CD4-positive, alpha-beta memory T cell (primary cell): ENCODE measurements at places on chromosomes 6 and 20.

- DNase-seq: no peak
These were observed 426.7 kb upstream of the ID4 start for GRCh38 chr6:19410481-19410880.

GRCh38 chr6:33297956-33298772 is 578 bp downstream of the RGL2 start:
- peak; percentile 72 for DNase-seq

- DNase-seq: no peak
These were observed 43.4 kb downstream of the SLC22A3 start for GRCh38 chr6:160391419-160392116.

DNA sequence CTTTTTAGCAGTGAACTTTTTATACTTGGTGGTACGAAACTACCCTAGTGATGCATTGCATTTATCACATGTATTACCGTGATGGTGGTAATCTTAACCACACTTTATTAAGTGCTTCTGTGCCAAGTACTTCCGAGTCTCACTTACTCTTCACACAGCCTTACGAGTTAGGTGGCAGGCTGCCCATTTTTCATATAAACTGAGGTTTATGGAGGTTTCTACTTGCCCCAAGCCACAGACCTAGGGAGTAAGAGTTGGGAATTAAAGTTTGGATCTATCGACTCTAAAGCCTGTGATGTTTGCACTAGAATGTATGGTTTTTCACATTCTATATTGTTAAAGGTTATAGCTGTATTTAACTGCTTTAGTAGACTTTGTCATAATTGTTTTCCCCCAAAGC is 5.5 kb upstream of the PABPC1L start:
- DNase-seq: no peak

DNA sequence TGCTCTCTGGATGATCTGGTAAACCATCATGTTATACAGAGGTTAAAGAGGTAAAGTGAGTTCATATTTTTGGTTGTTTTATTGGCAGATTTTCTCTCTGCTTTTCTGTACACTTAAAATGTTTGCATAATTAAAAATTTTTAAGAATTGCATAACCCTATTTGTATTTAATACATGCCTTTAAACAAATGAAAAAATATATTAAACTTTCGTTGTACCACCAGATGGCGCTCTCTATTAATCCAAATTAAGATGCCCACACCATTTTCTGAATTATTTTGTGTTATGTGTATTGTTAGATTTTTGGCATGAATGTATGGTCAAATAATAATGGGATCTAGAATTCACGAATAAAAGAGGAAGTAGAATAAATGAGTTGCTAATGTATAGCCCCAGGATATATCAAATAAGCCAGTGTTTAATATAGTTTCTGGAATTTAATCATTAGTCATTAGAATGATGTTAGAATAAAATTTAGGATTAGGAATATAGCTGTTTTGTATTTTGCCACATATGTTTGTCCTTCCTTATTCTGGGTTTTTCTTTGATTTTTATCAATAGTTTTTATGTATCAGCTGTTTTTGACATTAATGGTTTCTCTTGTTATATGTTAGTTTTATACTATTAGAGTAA is 38.9 kb downstream of the SMAP1 start:
- no peak for DNase-seq

- DNase-seq: no peak
These were observed 49.3 kb upstream of the INSM1 start for GRCh38 chr20:20318365-20319161.

- no peak for DNase-seq
These were observed 462.1 kb upstream of the SOX4 start for GRCh38 chr6:21131406-21131805.

DNA sequence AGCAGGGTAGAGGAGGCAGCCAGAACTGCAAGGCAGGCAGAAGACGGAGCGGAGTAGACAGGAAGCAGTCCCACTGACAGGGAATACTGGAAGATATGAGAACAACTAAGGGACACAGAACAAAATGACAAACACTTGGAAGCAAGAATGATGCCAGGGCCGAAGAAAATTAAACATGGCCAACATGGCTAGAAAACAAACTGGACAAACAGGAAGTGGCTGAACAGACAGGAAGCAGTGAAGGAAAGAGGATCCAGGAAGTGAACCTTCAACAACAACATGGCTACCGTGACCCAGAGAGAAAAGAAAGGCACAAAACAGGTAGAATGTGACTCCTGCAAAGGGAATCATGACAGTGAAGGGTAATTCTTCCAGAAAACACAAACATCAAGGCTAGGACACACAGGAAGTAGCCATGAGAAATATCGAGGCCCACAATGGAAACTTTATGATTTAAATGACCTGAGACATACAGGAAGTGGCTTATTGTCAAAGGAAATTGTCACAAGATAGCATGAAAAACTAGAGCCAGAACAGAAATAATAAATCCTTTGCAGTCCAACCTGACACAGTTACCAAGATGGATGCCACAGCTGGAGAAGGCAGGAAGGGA is 9.1 kb downstream of the COL11A2 start:
- no peak for DNase-seq

DNA sequence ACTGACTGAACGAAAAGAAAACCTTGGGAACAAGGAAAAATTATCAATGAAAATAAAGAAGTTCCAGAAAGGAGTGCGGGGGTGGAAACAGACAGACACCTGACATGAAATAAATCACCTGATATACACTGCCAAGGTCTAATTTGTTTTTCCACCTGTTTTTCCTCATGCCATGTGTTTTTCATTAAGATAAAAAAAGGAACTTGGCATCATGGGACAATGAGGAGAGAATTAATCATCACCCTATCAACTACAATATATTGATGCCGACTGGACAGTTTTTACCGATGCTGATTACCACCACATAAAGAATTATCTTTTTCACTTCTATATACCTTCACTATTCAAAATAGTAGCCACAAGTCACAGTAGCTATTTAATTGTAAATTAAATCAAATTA is 233.2 kb downstream of the ARHGAP18 start:
- DNase-seq: no peak

- no peak for DNase-seq
These were observed 3.0 kb downstream of the CFB start for GRCh38 chr6:31948753-31949413.

GRCh38 chr6:134634966-134635365 is 314.9 kb downstream of the ALDH8A1 start:
- DNase-seq: no peak

- no peak for DNase-seq
These were observed 28.9 kb downstream of the CNKSR3 start for GRCh38 chr6:154481521-154482013.

DNA sequence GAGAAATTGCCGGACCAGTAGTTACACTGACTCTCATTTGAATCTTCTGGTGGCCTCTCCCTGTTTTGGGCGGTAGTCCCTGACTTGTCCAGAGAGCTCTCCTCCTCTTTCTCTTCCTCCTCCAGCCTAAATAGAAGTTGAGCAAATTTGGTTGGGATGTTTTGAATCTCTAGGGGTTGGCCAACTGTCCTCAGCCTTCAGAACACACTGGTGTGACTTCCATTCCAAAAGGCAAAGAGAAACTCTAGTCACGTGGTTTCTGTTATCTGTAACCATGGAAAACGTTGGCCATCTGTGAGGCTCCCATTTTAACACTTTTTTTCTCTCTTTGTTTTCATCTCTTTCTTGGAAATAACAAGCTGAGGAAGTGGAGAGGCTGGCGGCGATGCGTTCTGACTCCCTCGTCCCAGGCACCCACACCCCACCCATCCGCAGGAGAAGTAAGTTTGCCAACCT is 275.3 kb downstream of the TBC1D7 start:
- DNase-seq: no peak

DNA sequence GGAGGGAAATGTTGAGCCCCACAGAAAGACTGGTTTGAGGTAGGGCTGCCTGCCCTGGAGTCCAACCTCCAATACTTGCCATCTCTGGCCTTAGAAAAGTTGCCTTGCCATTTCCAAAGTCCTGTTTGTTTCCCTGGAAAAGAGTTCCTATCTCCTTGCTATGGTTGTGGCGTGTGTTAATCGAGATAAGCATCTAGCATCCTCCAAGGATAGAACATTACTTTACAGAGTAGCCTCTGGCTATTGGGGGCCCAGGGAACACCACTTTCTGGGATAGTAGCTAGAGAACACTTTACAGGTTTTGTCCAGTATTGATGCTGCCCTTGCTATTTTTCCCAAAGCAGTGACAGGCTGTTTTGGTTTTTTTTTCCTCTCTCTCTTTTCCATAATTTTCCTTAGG is 57.4 kb upstream of the SASH1 start:
- DNase-seq: no peak

GRCh38 chr20:47544852-47545251 is 43.2 kb downstream of the NCOA3 start:
- no peak for DNase-seq

DNA sequence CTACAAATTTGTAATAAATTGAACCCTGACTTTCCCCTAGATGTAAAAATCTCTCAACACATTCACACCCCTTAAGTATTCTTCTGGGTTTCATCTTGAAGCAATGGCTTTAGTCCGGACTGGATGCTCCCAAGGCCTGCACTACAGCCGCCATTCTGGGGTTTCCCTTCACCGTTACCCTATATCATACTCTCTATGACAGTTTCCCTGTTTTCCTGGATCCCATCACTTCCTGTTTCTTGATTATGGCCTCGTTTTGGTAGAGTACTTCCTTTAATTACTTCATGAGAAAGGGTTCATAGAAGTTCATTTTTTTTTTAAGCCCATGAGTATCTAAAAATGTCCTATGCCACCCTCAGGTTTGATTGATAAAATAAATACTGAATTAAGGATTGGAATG is 11.7 kb downstream of the FIG4 start:
- no peak for DNase-seq

DNA sequence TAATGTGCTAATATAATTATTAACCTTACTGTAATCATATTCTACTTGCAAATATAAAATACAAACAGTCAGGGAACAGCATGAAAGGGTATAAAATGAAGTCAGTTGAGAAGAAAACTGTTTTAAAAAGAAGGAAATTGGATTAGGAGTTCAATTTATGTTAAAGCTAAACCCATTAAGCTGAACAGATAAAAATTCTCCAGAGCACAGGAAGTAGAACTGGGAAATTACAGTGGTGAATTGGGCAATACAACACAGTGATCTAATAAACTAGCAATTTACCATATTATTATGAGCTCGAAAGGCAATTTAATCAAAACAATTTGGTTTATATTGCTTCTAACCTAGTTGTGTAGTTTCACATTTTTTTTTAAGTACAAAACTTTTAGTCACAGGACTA is 407.4 kb upstream of the RGS17 start:
- no peak for DNase-seq

- DNase-seq: no peak
These were observed 115.6 kb upstream of the CDYL start for GRCh38 chr6:4660377-4661321.

DNA sequence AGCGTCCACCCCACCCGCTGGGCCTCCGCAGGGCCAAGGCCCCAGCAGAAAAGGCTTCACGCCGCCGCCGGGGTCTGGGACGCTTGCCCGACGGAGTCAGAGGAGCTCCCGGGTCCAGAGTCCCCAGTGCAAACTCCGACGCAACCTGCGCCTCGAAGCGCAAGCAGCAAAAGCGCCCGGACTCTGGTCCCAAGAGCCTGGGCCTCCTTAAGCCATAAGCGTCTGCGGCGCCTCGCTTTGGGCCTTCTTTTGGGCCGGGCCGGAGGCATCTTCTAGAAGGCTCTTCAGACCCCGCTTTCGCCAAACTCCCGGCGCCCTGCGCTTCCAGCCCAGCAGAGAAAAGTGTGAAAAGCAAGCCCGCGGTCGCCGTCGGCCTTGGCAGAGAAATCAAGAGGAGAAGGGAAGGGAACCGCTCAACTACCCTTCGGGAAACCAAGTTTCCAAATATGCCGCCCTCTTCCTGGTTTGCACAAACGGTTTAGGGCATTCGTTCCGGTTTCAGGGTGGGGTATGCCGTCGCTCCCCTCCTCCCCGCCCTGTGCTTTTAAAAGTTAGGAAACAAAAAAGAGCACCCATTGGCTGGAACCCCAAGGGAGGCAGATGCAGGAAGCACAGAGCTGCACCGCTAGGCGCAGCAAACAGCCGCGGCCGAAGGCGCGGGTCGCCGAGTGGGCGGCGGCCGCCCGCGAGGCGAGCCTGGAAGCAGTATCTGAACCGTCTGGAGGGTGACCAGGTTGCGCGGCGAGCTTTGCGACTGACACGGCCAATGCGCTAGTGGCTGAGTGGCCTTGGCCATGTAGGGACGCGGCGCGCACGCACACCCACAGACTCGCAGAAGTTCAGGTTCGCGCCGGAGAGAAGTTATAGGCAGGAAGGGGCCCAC is 1.2 kb downstream of the TBX18 start:
- DNase-seq: no peak

DNA sequence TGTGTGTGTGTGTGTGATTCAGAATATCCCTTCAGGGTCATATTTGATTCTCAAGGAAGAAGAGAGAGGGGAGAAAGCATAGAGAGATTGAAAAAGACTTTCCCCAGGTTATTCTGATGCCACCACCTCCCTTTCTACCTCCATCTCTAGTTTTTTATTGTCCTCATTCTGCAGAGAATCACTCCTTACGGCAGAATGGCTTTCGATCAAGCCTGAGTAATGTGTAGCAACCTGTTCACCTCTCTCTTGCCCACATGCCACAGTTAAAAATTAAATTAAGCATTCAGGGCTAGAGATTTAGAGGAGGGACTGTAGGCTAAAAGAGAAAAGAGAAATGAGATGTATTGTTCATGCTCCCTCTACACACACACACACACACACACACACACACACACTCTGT is 18.1 kb downstream of the KLHL32 start:
- no peak for DNase-seq

GRCh38 chr20:57091748-57092111 is 174.7 kb downstream of the BMP7 start:
- DNase-seq: no peak

DNA sequence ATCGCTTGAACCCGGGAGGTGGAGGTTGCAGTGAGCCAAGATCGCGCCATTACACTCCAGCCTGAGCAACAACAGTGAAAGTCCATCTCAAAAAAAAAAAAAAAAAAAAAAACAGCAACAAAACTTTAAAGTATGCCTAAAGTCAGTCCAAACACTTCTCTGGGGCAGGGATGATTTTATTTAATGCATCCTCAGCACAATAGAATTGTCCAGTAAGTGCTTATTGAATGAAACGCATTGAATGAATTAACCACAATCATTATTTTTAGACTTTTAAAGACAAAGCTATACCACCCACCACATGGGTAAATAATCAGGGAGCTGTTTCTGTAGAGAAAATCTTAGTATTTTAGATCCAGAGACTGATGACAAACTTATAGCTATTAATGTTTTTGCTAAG is 16.6 kb upstream of the CTAGE9 start:
- DNase-seq: no peak

- no peak for DNase-seq
These were observed 235.3 kb upstream of the NRSN1 start for GRCh38 chr6:23890543-23891227.

DNA sequence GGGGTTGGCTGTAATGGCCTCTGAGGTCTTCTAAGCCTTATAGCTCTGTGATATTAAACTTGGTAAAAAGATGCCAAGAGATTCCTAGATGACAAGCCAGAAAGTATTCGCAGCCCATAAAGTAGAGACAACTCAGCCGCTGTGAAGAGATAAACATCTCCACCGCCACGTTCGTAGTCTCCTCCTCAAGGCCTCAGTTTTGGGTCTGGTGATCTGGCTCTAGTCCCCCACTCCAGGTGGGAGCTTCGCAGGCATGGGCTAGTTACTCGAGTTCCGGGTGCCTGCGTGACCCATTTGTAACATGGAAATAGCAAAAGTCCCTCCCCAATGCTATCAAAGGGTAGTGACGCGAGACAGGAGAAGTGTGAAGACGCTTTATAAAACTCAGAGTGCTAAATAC is 28.3 kb upstream of the AFDN start:
- no peak for DNase-seq
